ENCODE measurements at places on chromosomes 5 and 9.
A peak's percentile ranks its signal among the peaks of the same experiment; 100 is the strongest.

- DNase-seq = no peak
Observed at GRCh38 chr5:44266882-44267576, 122.2 kb downstream of the FGF10 start.

GRCh38 chr9:98406469-98406868 is 151.0 kb upstream of the TBC1D2 start:
- no peak for DNase-seq

DNA sequence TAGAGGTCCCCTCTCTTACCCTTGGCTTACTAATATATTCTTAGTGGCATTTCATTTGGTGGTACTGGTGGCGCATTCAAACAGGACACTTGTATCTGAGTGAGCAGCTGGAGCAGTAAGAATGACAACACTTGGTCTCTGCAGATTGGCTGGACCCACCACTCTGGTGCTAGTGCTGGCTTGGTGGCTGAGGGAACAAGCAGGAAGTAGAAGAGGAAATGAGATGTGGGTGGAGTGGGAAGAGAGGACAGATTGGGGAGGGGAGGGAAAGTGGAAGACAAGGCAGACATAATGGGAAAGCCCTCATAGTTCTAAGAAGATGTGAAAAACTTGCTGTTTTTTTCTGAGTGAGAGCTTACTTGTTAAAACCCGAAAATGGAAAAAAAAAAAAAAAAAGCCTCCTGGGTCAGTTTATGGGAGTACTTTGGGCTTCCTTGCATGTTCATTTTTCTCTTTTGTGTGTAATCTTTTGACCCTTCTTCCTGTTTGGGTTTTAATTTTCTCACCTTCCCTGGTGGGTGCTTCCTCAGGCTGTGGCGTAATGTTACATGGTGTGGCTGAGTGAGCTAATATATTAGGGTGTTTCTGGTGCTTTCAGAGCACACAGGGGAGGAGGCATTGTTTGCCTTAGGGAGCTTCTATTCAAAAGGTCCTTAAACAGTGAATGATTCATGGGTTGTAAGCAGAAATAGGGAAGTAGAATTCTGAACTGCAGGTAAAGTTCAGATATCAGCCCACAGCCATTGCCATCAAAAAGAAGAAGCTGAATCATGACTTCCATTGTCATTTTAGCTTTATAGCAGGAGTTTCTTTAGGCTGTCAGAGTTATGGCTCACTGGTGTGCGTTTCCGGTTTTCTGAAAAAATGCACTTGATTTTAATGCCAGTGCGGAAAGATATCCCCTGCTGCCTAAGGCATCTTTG is 52.3 kb downstream of the TLE4 start:
- DNase-seq = peak; percentile 76

- DNase-seq = no peak
Observed at GRCh38 chr9:10700915-10701314, 88.1 kb upstream of the PTPRD start.

DNA sequence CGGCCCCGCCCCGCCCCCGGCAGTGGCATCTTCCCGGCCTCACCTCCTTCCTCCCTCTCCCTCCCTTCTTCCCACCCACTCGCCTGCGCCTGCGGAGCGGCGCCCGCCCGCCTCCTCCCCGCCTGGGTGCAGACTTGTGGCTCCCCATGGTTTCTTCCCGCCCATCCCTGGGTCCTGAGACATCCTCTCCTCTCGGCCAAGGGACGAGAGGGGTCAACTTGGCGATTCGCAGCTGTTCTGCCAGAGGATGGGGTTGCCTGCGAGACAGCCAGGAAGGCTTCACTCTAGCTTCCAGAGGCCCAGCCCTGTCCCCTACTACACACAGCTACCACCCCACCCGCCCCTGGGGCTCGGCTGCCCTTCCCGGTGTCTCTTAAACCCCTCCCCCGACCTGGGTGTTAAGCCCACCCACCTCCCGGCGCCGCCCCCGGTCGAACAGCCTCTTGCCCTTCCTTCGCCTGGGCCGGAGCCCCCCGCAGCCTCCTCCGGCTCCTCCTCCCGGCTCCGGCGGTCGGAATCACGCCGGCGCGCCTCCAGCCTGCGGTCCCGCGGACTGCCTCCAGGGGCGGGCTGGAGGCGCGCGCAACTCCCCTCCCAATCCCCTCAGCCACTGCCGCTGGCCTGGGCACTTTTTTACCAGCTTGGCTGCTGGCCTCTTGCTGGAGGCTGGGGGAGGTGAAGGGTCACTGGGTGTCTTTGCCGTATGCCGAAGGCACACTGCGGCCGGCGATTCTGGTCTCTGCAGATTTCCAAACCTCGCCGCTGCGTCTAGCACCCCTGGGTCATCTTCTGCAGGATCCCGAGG is 1.9 kb downstream of the JADE2 start:
- DNase-seq = peak; percentile 75

DNA sequence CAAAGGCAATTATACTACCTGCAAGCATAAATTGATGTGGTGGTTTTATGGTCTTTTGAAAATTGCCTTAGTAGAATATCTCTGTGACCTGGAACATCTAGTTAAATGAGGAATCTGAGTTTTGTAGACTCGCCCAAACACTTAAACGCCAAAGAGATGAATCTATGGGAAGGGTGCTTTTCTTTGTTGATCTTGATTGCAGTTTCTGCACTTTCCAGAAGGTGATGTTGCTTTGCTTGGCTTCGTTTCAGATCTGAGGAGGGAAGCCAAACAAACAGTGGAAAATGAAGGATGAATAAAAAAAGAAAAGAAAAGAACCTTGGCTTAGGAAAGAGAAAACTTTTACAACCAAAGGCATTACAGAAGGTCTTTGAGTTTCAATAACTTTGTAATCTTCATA is 1021.2 kb downstream of the NR2F1-AS1 start:
- no peak for DNase-seq

DNA sequence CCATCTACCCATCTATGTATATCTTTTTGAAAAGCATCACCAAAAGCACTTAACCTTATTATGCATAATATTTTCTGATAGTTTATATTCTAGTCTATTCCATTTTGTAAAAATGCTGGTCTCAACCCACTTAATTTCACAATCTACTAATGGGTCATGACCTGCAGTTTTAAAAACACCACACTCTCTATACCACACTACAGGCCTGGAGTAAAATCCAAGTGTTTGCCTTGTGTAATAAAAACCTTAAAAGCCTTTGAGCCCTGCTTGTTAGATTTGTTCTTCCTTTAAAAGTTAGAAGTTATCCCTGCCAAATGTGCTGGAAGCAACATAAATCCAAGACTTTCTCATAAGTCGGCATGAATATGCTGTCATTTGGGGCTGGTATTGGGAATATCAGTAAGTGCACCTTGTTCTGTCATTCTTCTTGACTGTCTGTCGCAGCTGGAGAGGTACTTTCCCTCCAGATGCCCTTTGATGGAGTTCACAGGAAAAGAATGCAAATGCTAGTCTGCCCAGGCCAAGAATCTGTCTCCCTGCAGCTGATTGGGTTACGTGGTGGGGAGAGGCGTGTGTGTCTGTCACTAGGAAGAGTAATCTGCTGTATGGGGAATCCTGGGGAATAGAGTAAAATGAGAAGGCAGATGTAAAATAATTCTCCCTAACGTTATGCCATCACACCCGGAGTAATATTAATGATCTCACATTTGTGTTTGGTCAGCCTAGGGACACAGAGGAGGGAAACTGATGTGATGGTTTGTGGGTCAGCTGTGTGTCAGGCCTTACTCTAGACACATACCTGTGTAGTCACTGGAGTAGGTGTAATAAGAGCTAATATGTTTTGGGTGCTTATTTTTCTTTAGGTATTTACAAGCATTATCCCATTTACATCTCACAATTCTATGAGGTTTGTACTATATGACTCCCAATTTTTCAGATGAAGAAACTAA is 79.4 kb downstream of the ZNF366 start:
- DNase-seq = no peak

All from inflammatory macrophage treated with lipopolysaccharide for 1 hour (primary cell).